ENCODE measurements at places on chromosomes 5 and 9. TPM values are rescaled to one million over a fixed set of nuclear protein-coding genes. Genes with fewer than 3 reads are reported as not detected.

The CCIN gene
- polyA plus RNA-seq = 0.12 TPM

The RNF224 gene
- 3.7 TPM for polyA plus RNA-seq

The LCN6 gene
- not detected for polyA plus RNA-seq

The COL23A1 gene
- 9.4 TPM for polyA plus RNA-seq

The NLN gene
- polyA plus RNA-seq = 25.3 TPM

The GABRA1 gene
- polyA plus RNA-seq = 0.60 TPM

GRCh38 chr5:135571066-135571609 is 7.7 kb downstream of the CXCL14 start:
- no peak for DNase-seq

- peak; percentile 67 for DNase-seq
Observed at GRCh38 chr5:109486200-109486804, 76.5 kb upstream of the PJA2 start.

DNA sequence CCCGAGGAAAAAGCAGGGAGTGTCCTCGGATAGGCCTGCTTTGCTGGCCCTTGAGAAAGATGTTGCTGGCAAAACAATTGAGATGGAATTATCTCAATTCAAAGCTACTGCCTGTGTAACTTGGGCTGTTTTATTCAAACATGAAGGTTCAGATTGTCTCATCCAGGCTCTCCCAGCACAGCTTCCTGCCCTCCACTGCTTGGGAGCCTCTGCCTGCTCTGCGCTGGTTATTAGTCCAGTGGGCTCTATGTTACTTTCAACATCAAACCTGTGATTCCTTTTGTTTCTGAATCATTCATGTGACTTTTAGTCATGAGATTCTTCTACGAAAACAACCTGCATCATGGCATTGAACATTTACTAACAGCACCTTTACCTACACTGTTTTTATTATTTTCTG is 123.2 kb downstream of the SNCAIP start:
- no peak for DNase-seq

DNA sequence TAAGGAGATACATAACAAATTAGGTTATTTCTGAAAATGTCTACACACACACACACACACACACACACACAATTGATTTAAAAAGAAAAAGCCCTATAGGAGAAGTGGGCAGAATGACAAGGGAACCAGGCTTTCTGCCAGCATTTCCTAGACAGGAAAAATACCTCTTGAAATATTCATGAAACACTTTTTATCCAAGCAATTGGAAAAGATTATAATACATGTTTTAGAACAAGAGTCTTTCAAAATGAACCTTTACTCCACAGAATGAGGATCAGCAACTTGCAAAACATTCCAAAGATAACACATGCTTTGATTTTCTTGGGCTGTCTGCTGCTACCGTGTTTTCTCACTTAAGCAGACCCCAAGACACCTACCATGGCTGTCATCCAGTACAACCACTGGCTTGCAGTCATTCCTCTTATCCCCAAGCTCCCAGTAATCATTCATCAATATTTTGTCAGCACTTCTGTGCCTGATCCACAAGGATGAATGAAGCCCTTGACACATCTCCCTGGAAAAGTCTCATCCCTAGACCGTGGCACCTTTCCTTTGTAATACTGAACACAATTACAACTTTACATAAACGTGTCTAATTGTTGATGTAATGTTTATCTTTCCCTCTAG is 717.1 kb upstream of the ZNF608 start:
- DNase-seq = no peak

GRCh38 chr9:117733465-117733864 is 29.3 kb downstream of the TLR4 start:
- no peak for DNase-seq

DNA sequence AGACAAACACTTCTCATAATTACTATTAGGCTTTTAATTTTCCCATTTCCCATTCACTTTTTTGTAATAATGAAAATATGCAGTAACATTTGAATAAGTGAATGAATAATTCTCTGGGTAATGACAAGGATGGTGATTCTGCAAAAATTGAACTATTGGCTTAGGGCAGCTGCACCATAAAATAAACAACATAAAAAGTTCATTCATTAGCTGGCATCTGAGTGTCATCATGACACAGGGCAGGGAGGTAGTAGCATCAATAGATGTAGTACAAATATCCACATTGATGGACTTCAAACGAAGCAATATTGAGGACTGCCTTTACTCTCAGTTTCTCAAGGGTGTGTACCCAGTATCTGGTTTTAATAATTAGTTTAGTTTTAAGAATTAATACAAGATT is 4.9 kb downstream of the MEGF10 start:
- DNase-seq = no peak

GRCh38 chr9:28720746-28721145 is 1147.5 kb upstream of the C9orf72 start:
- DNase-seq = no peak

DNA sequence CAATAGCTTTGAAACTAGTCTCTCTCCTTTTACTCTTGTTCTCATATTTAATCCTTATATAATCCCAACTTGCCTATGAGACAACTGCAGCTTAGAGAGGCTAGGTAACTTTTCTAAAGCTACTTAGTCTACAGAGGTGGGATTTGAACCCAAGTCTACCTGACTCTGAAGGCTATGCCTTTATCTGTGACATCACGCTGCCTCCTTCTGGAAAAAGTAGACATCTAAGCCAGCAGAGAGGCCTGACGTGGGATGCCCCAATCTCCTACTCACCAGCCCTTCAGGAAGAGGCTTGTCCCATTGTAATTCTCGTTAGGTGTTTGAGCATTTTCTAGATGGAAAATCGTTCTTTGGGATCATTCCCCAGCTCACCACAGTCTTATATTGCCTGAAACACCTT is 167.5 kb downstream of the HSPA4 start:
- DNase-seq = no peak

DNA sequence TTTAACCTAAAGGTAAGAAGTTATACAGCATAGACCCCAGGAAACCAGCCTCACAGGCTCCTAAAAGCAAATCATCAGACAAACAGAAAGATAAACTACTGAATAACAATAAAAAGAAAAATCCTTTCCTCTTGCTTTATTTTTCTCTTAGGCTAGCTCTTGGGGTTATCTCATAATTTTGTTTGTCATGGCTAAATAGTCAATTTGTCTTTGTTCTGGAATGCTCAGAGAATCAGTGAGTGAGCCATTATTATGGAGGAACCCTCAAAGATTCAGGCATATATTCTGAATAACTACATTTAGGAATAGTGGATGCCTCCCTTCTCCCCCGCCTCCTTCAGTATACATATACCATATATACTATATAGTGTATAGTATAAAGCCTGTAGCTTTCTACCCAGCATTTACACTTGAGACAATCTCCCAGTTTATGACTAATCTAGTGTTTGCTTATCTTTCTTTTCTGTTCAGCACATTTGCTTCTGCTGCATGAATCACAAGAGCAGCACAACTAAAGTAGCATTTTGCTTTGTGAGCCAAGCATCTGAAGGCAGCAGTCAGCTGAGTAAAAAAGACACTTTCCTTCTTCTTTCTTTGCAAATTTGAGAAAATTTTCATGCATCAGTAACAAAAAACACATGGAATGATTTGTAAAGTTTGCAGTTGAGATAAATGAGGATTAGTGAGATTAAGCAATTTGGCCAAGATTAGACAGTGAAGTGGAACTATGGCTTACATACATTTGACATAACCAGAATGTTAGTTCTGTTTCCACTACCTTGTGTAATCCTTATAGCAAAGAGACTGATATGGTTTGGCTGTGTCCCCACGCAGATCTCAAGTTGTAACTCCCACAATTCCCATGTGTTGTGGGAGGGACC is 45.3 kb upstream of the PPP3R2 start:
- no peak for DNase-seq

Data from right lung (tissue), 10 donors.